ENCODE measurements at places on chromosomes 3 and 15. TPM values are rescaled to one million over a fixed set of nuclear protein-coding genes. Genes with fewer than 3 reads are reported as not detected.

Gene OCA2
- not detected for total RNA-seq

DNA sequence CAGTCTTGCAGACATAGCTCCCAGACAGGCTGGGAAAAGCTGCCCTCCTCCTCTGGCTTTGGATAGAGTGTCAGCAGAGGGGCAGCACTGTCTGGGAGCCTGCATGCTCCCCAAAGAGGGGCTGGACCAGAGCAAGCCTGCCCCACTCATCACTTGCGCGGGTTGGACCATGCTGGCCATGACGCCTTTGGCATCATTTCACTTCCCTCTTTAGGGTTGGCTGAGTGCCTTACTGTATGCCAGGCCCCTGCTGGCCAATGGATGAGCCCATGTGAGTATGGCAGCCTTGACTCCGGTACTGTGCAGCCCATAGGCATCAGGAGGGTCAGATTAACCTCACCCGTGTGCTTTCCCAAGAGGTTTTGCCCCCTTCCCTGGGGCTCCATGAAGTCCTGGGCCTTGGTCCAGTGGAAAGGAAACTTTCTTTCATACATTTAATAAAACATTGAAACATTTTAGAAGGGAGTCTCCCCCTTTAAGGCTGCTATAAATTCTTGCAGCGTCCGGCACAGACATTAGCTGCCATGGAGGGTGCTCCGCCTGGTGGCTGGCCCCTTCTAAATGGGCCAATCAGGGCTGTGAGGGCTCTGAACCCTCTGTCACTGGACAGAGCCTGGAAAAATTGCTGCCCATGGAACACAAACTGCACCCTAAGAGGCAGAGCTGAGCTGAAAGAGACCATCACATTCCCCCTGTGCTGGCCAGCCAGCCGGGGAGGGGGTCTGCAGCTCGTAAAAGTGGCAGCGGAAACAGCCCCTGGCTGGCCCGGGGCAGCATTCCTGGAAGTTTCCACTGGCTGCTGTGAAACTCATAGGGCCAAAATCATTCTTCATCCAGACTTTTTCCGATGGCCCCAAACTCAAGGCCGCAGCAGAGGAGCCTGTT lies 20.8 kb upstream of the DUSP7 start:
- no peak for DNase-seq

Gene PLA2G4D
- total RNA-seq = not detected

GRCh38 chr3:49013738-49014660 lies 4.4 kb downstream of the DALRD3 start:
- DNase-seq = no peak

Gene LXN
- total RNA-seq = 4.7 TPM
